Endothelial cell (in vitro differentiated cells): ENCODE measurements at places on chromosomes 2 and 18. TPM values are rescaled to one million over a fixed set of nuclear protein-coding genes. Genes with fewer than 3 reads are reported as not detected.

The REG3A gene
- not detected for total RNA-seq

The SPAG16 gene
- total RNA-seq: 14.4 TPM

The DES gene
- total RNA-seq: 0.10 TPM

DNA sequence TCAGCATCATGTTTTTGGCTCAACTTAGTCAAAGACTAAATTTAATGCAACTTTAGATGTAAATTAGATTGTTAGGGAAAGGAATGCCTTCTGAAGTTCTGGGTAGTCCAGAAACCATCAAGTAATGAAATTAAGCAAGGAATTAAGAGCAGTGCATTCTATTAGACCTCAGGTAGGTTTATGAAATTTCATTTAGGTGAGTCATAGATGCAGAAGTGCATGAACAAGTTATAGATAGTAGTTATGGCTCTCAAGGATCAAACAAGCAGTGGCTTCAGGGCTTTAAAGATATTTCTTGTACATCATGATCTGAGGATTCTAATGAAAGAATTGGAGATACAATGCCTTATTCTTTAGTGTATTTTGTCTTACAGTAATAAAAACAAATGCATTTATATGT, 25.4 kb upstream of the SPOPL start:
- DNase-seq: no peak

DNA sequence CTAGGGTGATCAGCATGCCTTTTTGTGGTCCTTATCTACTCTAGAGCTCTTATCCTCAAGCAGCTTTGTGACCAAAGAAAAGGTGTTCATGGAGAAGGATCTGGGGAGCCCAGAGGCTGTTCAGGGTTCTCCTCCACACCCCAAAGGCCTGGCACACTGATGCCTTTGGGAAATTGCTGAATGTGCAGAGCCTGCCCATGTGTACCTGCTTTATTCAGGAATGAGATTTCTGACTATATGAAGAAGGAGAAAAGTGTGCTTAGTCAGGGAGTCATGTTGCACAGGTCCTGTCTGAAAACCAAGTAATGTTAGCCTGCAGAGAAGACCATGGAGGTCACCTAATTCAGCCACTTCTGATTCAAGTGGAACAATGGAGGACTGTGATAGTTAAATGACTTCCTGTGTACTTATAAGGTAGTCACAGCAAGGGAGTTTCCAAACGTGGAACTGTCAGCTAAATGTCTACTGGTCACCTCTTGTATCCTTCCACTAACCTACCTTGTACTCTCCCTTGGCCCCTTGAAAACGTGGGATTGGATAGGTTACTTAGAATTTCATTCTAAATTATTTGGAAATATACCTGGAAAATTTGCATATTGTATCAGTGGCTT, 81.3 kb downstream of the LIMS1 start:
- no peak for DNase-seq
